Type B pancreatic cell (in vitro differentiated cells): ENCODE measurements at places on chromosomes 6 and 20. TPM values are rescaled to one million over a fixed set of nuclear protein-coding genes. Genes with fewer than 3 reads are reported as not detected.
A peak's percentile ranks its signal among the peaks of the same experiment; 100 is the strongest.

Gene CALHM6
- 0.99 and 1.6 TPM in 2 replicates for total RNA-seq

Gene STMND1
- total RNA-seq, result 0.43 and 2.2 TPM in 2 replicates

Gene EYA2
- total RNA-seq, result 8.1 and 8.4 TPM in 2 replicates

Gene DNMT3B
- 18.2 and 19.7 TPM in 2 replicates for total RNA-seq

Gene ZNF334
- 12.6 and 19.7 TPM in 2 replicates for total RNA-seq

Gene PRSS35
- 3.1 and 6.5 TPM in 2 replicates for total RNA-seq

Gene KIF16B
- 10.3 and 10.4 TPM in 2 replicates for total RNA-seq

DNA sequence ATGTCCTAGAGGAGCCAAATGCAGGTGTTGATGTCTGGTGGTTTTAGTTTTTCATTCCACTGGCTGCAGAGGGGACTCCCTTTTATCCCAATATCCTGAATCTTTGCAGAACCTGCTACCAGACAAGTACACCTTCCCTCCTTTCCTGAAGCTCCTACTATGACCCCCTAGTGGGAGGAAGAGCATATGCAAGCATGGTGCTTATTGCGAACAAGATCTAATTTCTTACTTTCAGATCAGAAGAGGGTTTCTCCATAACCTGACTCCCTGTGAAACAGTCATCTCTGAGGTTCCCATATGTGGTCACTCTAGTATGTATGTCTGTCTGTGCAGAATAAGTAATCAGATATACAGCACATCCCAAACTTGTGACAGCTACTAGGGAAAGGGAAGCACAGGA is 277.2 kb downstream of the ARHGAP18 start:
- H3K36me3 ChIP-seq, result no peaks in the 10 kb centered on the region
- H3K27me3 ChIP-seq, result no peaks in the 10 kb centered on the region
- no peaks in the 10 kb centered on the region for H3K4me1 ChIP-seq
- no peak overlapping the region for H3K4me3 ChIP-seq

GRCh38 chr20:62858058-62858830 is 3.4 kb downstream of the TCFL5 start:
- peaks cover 20% of the 10 kb centered on the region for H3K4me1 ChIP-seq
- H3K27me3 ChIP-seq, result peaks cover 18% of the 10 kb centered on the region
- DNase-seq, result no peak
- H3K27ac ChIP-seq, result no peak overlapping the region

DNA sequence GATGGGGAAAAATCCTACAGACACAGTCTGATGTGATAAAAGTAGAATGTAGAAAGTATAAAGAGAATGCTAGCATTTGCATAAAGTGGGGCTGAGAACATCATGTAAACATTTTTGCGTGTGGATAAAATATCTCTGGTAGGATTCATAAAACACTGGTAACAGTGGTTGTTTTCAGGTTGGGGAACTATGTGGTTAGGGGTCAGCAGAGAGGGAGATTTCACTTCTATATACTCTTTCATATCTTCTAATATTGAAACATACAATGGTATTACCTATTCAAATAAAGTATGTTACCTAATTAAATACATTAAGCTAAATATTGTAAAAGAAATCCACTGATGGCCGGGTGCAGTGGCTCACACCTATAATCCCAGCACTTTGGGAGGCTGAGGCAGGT is 96.2 kb upstream of the CCDC167 start:
- H3K36me3 ChIP-seq, result no peaks in the 10 kb centered on the region
- no peak overlapping the region for H3K4me3 ChIP-seq
- peaks cover 17% of the 10 kb centered on the region for H3K27me3 ChIP-seq

DNA sequence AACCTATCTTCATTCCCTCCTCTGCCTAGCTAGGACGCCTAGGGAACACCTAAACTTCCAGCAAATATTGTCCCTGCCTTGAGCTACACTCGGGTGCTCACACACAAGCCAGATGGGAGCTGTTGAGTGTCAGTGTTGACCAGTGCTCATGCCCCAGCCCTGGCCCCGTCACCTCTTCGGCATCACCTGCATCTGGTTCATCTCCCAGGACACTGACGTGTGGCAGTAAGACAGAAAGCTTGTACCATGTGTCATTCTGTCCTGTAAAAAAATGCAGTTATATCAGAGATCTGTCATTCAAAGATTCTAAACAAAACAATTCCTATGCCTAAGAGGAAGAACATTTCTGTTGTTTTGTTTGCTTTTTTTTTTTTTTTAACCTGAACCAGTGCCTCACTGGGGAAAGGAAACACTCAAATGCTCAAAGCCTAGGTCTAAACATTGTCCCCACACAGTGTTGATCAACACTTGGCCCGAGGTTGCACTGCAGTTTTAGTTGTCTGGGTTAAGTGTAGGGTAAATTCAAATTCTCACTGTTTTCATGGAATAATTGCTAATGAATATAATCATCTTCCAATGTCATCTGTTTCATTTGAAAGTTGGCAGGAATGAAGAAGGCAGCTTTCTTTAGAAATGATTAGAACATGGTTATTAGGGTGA is 102.7 kb upstream of the SASH1 start:
- H3K36me3 ChIP-seq, result no peaks in the 10 kb centered on the region
- no peaks in the 10 kb centered on the region for H3K27me3 ChIP-seq
- H3K4me3 ChIP-seq, result peak overlapping the region; percentile 79

- DNase-seq, result no peak
- peaks cover 9% of the 10 kb centered on the region for H3K4me1 ChIP-seq
- no peak overlapping the region for H3K4me3 ChIP-seq
- no peak overlapping the region for H3K27ac ChIP-seq
- peaks cover 3% of the 10 kb centered on the region for H3K27me3 ChIP-seq
Measured at GRCh38 chr6:90436403-90436802, 139.8 kb upstream of the BACH2 start.

GRCh38 chr6:90892271-90892670 is 305.4 kb upstream of the MAP3K7 start:
- H3K27me3 ChIP-seq, result peaks cover 23% of the 10 kb centered on the region
- H3K36me3 ChIP-seq, result no peaks in the 10 kb centered on the region
- peaks cover 27% of the 10 kb centered on the region for H3K4me1 ChIP-seq
- DNase-seq, result no peak

DNA sequence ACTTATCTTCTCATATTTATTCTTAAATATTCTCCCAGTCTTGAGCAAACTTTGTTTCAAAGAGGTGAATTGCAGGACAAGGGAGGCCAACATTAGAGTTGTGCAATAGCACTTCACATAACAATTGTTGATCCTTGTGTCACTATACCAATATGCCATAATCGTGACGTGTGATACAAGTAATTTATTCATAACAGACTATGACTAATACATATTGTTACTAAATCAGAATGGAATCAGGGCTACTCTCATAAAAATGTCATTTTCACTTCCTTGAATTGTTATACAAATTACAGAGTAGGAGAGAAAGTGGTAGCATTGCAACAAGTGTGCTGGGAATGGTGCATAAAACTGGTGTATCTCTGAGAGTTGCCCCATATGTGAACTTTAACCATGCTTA is 37.2 kb upstream of the PLCB1 start:
- H3K4me1 ChIP-seq, result peaks cover 2% of the 10 kb centered on the region
- no peaks in the 10 kb centered on the region for H3K36me3 ChIP-seq

- peak overlapping the region; percentile 31 for H3K27ac ChIP-seq
- H3K4me3 ChIP-seq, result no peak overlapping the region
- H3K27me3 ChIP-seq, result no peaks in the 10 kb centered on the region
- no peak for DNase-seq
- peaks cover 26% of the 10 kb centered on the region for H3K4me1 ChIP-seq
Measured at GRCh38 chr6:170473301-170473717, 79.8 kb downstream of the PSMB1 start.

DNA sequence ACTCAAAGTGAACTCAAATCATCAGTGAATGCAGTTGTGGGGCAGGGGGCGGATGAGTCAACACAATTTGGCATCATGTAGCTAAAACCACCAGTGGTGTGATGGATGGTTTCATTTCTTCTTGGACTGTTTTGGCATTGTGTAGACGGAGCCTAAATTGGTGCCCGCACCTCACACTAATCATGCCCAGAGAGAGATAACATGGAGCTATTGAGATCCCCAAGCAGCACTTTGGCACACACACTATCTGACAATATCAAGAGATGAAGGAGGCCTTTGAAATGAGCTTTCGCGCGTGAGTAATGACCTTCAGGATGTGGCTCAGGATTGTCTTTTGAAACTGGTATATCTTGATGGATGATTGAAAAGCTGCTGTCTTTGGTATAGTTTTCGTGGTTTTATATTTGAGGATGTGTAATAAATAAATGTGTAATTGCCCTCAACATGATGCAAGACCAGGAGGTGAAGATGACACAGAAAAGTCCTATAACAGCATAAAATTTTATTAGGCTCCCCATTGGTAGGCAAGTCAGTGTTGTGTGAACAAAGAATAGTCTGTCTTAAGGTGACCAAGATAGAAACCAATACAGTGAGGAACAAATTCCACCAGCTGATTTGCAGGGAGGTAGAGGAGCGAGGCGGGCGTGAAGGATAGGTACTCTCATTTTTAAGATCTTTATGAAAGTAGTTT is 174.2 kb downstream of the TSHZ2 start:
- H3K36me3 ChIP-seq, result peaks cover 22% of the 10 kb centered on the region
- no peak for DNase-seq
- H3K27ac ChIP-seq, result no peak overlapping the region
- no peak overlapping the region for H3K4me3 ChIP-seq
